Left kidney (tissue), 8 donors: ENCODE measurements at places on chromosomes 4 and X. TPM values are rescaled to one million over a fixed set of nuclear protein-coding genes. Genes with fewer than 3 reads are reported as not detected.

GRCh38 chr4:110139111-110139510 is 59.3 kb downstream of the ELOVL6 start:
- DNase-seq = no peak

- no peak for DNase-seq
These were observed 50.8 kb upstream of the ADGRL3 start for GRCh38 chr4:61149278-61149677.

DNA sequence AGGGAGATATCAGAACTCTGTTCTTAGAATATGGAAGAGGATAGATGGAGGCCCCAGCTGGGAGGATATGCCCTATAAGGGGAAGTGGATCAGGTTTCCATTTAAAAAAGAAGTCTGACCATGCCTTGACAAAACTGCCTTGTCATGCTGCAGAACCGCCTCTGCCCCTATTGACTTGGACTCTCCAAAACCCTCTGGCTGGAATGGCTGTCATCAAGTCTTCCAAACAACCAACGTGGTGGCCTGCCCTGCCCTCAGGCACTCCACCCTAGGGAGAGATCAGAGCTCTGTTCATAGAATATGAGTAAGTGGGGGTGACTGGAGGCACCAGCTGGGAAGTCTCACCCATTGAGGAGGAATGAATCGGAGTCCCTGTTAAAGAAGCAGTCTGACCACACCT is 114.9 kb downstream of the VSIG4 start:
- no peak for DNase-seq

Gene ARAP2
- polyA plus RNA-seq = 8.7 TPM

DNA sequence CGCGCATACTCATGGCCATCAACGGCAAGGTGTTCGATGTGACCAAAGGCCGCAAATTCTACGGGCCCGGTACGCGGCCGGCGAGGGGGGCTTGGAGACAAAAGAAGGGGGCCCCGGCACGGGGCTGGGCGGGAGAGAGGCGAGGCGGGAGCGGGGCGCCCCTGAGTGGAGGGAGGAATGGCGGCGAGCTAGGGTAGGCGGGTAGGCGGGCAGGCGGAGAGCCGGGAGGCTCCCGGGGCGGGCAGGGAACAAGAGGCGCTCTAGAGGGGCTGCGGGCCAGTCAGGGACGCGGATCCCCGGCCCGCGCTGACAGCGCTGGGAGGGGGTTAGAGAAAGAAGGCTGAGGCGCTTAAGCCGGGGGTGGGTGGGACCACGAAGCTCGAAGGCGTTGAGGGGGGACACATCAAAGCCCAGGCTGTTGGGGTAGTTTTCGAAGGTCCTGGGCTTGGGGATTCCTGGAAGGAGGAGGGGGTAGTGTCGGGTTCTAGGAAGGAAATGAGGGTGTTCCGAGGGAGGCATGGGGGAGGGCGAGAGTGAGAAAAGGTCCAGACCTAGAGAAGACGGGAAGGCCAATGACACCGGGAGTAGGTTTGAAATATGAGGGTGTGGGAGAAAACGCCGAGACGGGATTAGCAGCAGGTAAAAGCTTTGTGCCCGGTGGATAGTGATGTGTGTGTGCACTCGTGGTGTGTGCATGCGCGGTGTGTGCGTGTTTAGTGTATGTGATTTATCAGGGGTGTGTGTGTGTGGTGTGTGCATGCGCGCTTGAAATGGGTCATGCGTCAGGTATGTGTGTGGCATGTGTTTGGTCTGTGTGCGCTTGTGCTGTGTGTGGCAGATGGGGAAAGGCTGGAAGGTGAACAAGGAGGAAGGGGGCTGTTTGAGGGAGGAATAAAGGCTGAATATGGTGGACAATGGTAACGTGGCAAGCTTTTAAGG is 807 bp downstream of the PGRMC1 start:
- DNase-seq = peak; percentile 17

Gene CENPC
- polyA plus RNA-seq = 38.1 TPM

Gene PAGE2B
- 0.32 TPM for polyA plus RNA-seq

Gene FOXR2
- not detected for polyA plus RNA-seq

GRCh38 chr4:145720656-145721055 is 40.7 kb downstream of the C4orf51 start:
- DNase-seq = no peak

Gene SYP
- 2.6 TPM for polyA plus RNA-seq

DNA sequence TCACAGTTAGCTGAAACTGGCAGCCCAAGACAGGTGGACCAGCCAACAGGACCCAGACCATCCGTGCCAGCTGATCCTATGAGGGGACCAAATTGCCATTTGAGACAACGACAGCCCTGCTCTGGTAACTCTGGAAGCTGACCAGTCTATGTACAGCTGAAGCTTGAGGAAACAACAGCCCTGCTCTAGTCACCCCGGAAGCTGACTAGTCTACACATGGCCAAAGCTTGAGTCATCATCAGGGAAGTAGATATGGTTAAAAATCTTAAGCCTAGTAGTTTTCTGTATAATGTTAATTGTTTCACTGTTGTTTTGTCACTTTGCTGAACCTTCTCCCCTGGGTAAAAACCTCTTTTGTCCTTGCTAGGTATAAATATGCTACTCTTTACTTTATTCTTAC is 905.4 kb upstream of the NDST4 start:
- DNase-seq = no peak

GRCh38 chr4:26176598-26177149 is 144.1 kb upstream of the RBPJ start:
- no peak for DNase-seq

Gene ATP1B4
- polyA plus RNA-seq = 0.05 TPM

GRCh38 chr4:144721994-144722393 is 76.0 kb downstream of the HHIP start:
- DNase-seq = no peak

- DNase-seq = no peak
These were observed 41.5 kb downstream of the GATB start for GRCh38 chr4:151718984-151719955.

Gene SPACA5
- polyA plus RNA-seq = 0.58 TPM

Gene F11
- 5.3 TPM for polyA plus RNA-seq

DNA sequence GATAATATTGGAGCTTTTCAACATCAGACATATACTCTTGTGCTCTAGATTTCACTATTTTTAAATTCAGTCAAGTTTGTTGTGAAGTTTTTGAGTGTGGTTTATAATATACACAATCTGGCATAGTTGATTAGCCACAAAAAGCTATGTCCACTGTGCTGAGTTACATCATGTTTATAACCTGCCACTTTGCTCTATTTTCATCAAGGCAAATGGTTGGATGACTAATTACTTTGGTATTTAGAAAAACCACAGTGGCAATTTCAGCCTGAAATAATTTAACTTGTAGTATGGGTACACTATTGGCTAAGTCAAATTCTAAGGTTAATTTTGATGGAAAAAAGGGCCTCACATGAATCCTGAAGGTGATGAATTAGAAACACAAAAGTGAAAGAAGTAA is 262.6 kb downstream of the C4orf33 start:
- no peak for DNase-seq

DNA sequence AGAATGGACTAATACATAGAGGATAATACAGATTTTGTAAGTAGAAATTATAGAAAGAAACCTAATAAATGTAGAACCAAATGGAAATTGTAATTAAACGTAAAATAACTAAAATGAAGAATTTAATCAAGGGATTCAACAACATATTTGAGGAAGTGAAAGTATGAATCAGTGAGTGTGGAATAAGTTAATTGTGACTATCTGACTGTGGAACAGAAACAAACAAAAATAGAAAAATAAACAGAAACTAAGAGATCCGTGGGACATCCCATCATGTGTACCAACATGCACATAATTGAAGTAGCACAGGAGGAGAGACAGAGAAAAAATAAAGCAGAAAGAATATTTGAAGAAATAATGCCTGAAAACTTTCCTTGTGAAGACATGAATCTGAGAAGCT is 208.6 kb upstream of the TACR3 start:
- DNase-seq = no peak

Gene LRIT3
- 1.4 TPM for polyA plus RNA-seq

DNA sequence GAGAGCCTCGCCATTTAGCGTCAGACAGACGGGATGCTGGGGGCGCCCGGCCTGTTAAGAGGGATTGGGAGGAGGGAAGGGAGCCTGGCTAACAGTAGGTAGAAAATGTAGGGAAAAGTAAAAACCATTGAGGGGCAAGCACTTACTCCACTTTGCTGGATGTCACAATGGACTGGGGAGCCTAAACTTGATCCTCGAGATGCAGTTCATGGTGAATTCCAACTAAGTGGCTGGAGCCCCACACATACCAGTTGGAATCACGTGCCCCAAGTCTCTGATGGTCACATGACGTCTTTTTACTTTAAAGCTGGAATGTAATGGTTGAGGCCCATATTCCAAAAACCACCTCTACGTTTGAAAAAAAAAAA is 1.5 kb downstream of the PLS3 start:
- no peak for DNase-seq

Gene PRRG3
- polyA plus RNA-seq = 4.9 TPM

Gene CHRNA9
- polyA plus RNA-seq = 1.4 TPM

DNA sequence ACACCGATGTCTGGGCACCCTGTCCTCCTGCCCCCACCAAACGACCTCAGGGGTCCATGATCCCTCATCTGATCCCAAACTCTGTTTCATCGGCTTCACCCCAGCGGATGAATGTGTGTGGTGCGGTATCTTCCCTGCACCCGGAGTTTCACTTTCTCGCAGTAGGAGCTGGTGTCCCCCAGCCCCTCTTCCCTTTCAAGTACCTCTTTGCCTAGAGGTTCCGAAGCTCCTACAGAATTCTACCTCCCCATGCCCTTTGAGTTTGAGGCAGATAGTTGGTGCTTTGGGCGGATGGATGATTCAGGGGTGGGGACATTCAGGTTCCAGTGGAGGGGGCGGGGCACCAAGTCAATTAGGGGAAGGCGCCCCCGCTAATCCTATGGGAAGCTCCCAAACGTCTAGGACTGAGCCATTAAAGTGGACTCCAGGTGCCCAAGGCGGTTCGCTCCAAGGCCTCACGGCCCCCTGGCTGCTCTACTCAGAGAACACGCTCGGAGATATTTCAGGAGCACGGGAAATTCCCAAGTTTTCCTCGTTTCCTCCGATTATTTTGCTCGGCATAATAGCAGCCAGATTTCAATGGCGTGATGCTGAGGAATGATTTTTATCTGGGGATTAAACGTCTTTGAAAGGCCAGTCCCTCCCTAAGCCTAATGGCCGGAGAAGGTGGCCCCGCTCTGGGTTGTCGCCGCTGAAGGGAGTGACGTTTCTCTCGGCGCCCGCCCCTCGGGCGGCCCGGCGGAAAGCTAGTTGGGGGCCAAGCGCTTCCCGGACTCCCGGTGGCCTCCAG is 1.3 kb downstream of the MSX1 start:
- DNase-seq = no peak

- no peak for DNase-seq
These were observed 434.5 kb upstream of the FTHL17 start for GRCh38 chrX:31506360-31506759.

Gene ZNF157
- 1.6 TPM for polyA plus RNA-seq

Gene SLC26A1
- 10.0 TPM for polyA plus RNA-seq

- DNase-seq = no peak
These were observed 465.8 kb downstream of the NAF1 start for GRCh38 chr4:162700815-162701361.

Gene CT45A1
- polyA plus RNA-seq = not detected

Gene SOX3
- not detected for polyA plus RNA-seq

Gene SLC10A4
- 0.38 TPM for polyA plus RNA-seq

GRCh38 chrX:109270580-109271484 is 211.1 kb downstream of the GUCY2F start:
- no peak for DNase-seq

Gene ITGB1BP2
- 2.8 TPM for polyA plus RNA-seq

Gene CENPVL3
- 1.0 TPM for polyA plus RNA-seq

DNA sequence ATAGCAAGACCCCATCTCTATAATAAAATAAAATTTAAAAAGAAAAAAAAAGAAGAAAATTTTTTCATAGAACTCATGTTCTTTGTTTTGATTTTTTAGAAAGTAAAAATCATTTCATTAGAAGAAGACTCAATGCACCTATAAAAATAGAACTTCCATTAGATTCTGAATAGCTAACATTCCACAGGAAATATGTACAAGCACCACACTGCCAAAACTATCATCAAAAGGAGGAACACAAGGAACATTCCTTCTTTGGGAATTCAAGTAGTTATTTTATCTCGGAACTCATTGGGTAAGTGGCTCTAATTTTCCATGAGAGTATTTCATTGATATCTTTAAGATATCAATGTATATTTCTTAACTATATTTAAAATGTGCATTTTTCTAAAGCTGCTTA is 157.6 kb downstream of the CAMK2D start:
- no peak for DNase-seq

DNA sequence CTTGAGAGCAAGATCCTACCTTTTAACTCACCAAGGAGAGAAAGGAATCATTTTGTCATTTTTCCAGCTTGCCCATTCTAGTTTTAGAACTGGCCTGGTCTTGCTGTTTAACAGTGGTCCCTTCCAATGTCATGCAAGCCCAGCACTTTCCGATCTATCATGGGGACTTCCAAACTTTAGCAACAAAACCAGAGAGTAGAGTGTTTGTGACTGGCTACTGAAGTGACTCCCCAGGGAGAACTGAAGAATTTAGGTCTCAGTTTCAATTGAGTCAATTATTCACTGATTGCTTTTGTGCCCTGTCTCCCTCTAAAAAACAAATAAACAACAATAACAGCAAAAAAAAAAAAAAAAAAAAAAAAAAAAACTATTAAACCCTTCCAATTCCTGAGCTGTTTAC is 108.3 kb downstream of the LHFPL1 start:
- DNase-seq = no peak

DNA sequence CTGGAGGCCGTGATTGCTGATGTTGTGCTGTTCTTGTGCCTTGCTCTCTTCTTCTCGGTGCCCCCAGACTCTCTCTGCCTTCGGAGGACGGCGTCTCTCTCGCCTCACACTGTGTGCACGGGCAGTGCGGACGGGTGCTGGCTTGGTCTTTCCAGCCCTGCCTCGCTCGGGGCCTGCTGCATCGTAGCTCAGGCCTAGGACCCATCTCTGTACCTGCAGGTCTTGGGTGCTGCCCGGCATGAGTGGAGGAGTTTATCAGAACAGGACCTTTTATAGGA is 18.2 kb downstream of the RGS12 start:
- no peak for DNase-seq

Gene KDM6A
- polyA plus RNA-seq = 41.7 TPM

DNA sequence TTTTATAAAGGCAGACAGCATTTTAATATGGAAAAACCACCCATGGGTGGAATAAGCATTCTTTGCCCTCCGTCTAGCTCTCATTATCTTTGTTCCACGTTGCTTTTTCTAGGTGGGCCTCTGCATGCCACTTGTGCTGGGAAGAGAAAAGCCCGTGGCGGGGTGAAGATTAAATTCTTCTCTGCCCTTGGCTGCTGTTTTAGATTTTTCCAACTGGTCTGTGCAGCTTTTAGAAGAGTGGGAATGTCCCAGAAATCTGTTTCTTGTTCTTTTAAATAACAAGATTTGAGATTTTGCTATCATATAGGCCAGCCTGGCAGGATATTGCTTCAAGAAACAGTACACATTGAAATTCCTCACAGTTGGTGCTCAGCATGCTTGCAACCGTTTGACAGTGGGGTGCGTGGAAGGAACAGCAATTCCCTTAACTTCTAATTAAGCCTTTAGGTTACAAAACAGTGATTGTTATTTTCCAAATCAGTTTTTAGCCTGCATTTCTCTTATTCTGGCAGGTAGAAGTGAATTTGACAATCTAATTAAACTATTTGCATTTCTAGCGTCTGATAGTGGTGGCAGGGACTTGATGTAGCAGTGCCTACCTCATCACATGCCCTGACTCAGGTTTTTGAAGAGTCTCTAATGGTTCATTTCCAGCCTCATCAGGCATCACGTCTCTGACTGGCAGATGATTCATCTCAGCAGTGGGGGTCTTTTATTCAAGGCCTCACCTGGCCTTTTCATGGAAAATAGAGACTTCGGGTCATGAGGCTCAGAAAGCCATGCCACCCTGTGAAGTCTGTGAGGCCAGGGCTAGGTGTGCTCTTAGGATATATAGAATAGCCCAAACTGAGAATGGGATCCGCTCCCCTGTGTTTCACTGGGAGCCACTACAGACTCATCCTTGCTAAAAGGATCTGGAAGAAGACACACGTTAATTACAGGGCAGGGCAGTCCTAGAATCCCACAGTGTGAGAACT is 50.8 kb downstream of the PPEF1 start:
- no peak for DNase-seq
